Activated T-helper 1 cell treated with anti-CD3 and anti-CD28 coated beads, Interleukin-12 subunit alpha, Interleukin-12 subunit beta, Interleukin-2, Interleukin-4 antibody, amounts not matched to agents 30 ng/mL and 10 ng/mL and 1 ng/mL, durations not matched to agents 14 hours and 24 hours and 36 hours (primary cell): ENCODE measurements at places on chromosomes 2 and 18.
A peak's percentile ranks its signal among the peaks of the same experiment; 100 is the strongest.

DNA sequence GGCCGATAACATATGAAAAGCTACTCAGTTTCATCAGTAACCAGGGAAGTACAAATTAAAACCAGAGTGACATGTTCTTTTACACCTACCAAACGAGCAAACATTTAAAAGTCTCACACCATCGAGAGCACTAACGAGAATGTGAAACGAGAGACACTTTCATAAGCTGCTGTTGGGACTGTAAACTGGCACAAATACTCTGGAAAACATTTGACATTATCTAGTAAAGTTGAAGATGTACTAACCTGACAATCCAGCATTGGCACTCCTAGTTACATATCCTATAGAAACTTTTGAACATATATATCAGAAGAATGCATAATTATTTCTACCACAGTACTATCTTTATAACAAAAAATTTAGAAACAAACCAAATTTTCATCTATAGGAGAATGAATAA lies 28.1 kb downstream of the NBAS start:
- H3K36me3 ChIP-seq = peaks cover 19% of the 10 kb centered on the region
- DNase-seq = no peak
- H3K4me1 ChIP-seq = no peaks in the 10 kb centered on the region
- no peaks in the 10 kb centered on the region for H3K27me3 ChIP-seq
- no peak overlapping the region for H3K4me3 ChIP-seq
- H3K27ac ChIP-seq = no peak overlapping the region

- DNase-seq = no peak
- peaks cover 12% of the 10 kb centered on the region for H3K4me1 ChIP-seq
These were observed 5.0 kb downstream of the AP1S3 start for GRCh38 chr2:223832241-223832903.

DNA sequence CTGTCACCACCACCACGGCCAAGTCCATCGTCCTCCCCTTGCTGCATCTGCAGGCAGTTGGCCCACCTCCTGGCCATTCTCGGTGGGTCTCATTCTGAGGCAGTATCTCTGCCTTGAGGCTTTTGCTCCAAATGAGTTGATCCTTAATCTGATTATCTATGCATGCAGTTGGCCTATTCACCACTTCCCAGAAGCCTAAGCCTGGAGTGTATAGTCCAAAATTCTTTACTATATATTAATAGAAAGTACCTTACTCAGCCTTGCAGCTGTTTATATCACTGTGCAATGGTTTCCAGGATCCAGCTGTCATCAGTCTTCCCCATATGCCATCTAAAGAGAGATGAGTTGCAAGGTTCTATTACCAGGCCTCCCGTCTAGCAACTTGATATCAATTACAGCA lies 292.4 kb downstream of the SS18 start:
- no peaks in the 10 kb centered on the region for H3K36me3 ChIP-seq
- no peak overlapping the region for H3K27ac ChIP-seq
- no peaks in the 10 kb centered on the region for H3K4me1 ChIP-seq
- DNase-seq = no peak
- H3K27me3 ChIP-seq = no peaks in the 10 kb centered on the region

DNA sequence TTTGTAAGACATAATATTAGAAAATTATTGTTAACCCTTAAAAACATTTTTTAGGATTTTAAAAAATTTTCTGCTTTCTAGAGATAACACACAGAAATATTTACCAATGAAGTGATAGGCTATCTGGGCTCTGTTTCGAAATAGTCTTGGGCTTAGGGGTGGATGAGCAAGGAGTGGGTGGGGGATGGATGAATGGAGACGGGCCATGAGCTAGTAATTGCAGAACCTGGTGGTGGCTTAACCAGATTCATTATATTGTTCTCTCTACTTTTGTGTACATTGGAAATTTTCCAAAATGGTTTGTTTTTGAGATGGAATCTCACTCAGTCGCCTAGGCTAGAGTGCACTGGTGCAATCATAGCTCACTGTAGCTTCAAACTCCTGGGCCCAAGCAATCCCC lies 89.6 kb downstream of the TCF7L1 start:
- H3K36me3 ChIP-seq = no peaks in the 10 kb centered on the region
- H3K4me1 ChIP-seq = no peaks in the 10 kb centered on the region
- no peak for DNase-seq
- H3K27me3 ChIP-seq = peaks cover 36% of the 10 kb centered on the region
- no peak overlapping the region for H3K4me3 ChIP-seq

DNA sequence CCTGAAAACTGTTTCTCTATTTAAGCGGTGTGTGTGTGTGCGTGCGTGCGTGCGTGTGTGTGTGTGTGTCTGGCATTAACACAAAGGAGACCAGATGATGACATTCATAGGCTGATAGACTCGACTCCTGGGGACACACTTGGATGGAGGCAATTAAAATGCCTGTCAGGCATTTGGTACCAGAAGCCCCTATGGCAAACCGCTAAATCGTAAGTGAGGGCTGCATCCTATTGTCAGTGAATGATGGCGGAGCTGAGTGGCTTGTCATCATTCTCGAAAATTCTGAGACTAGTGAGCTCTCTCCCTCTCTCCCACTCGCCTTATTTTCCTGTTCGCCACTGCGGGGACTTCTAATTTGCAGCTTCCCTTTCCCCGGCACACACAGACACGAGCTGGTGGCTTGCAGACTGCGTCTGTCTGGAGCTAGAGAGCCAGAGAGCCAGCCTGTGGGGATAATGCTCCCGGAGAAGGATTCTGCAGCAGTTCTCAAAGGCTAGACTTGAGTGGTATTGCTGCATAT lies 155.4 kb downstream of the MAP2 start:
- H3K36me3 ChIP-seq = no peaks in the 10 kb centered on the region
- H3K27me3 ChIP-seq = peaks cover 5% of the 10 kb centered on the region
- H3K4me3 ChIP-seq = peak overlapping the region; percentile 43
- no peaks in the 10 kb centered on the region for H3K4me1 ChIP-seq

GRCh38 chr2:181859803-181860202 lies 31.7 kb upstream of the ITPRID2 start:
- H3K36me3 ChIP-seq = no peaks in the 10 kb centered on the region
- no peak overlapping the region for H3K4me3 ChIP-seq
- no peaks in the 10 kb centered on the region for H3K4me1 ChIP-seq

DNA sequence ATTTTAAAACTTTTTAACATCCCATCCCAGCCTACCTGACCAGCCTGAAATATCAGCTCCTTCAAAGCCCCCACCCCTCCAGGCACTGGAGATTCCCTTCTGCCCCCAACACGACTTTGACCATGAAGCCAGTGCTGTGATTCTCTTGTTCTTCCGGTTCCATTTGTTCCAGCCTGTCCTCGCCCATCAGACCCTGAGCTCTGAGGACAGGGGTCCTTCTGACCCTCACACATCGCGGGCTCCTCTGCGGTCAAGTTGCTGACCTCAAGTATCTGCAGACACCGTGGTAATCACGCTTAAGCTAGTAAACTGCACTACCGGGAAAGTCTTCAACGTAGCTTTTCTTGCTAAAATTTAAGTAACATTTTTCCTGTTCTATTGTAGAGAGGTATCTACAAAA lies 282.2 kb upstream of the SALL3 start:
- no peak overlapping the region for H3K4me3 ChIP-seq
- no peaks in the 10 kb centered on the region for H3K4me1 ChIP-seq
- no peak overlapping the region for H3K27ac ChIP-seq
- DNase-seq = no peak
- H3K36me3 ChIP-seq = no peaks in the 10 kb centered on the region
- no peaks in the 10 kb centered on the region for H3K27me3 ChIP-seq

- no peak overlapping the region for H3K4me3 ChIP-seq
- DNase-seq = no peak
- H3K27me3 ChIP-seq = peaks cover 10% of the 10 kb centered on the region
These were observed 11.6 kb upstream of the BOK start for GRCh38 chr2:241546771-241547498.

DNA sequence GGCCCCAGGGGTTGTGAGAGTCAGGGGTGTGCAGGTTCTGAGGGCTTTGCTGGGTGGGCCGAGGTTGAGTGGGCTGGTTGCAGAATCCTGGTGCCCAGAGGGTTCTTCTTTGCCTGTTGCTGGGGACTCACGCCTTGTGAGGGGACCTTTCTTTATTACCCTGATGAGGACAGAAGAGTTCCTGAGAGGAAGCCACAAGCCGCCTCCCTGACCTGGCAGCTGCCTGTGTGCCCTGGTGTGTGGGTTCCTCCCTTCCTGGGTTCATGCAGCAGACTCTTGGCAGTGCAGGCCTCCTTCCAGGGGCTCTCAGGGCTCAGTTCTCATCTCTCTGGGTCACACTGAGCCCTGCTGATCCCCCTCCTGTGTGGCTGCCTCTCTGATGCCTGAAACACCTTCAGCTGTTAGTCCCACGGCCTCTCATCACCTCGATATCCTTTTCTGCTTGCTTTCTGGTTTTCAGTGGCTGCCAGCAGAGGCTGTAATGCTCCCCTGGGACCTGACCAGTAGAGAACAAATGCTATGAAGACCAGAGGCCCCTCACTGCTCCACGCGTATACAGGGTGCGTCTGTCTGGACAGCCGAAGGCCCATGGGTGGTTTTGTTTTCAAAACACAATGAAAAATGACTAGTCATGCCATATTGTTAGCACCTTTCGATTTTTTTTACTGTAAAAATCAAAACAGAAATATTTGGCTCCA lies 191.3 kb downstream of the AGAP1 start:
- no peak for DNase-seq
- no peaks in the 10 kb centered on the region for H3K4me1 ChIP-seq
- H3K27ac ChIP-seq = no peak overlapping the region
- H3K36me3 ChIP-seq = no peaks in the 10 kb centered on the region
- peaks cover 6% of the 10 kb centered on the region for H3K27me3 ChIP-seq
- no peak overlapping the region for H3K4me3 ChIP-seq

GRCh38 chr2:46839045-46839444 lies 76.6 kb downstream of the MCFD2 start:
- peaks cover 3% of the 10 kb centered on the region for H3K27me3 ChIP-seq
- no peak for DNase-seq
- no peaks in the 10 kb centered on the region for H3K36me3 ChIP-seq
- H3K4me1 ChIP-seq = no peaks in the 10 kb centered on the region

DNA sequence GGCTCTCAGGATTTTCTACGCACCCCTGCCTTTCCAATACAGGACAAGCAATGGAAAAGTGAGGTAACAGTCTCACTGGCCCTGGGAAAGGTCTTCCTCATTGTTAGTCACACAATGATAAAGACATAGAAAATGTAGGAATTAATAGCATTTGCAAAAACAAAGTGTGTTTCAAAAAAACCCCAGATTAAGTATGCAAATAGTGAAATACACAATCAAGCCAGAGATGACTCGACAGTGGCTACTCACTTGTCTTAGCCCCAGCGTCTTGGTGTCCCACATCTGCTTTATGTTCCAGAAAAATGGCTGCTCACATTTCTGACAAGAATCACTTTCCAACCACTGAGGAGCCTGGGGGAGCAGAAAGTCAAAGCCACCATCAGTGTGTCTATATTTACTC lies 47.0 kb upstream of the AP1S3 start:
- H3K36me3 ChIP-seq = peaks cover 41% of the 10 kb centered on the region
- H3K4me1 ChIP-seq = peaks cover 19% of the 10 kb centered on the region
- H3K4me3 ChIP-seq = no peak overlapping the region

- H3K4me1 ChIP-seq = peaks cover 45% of the 10 kb centered on the region
- no peak overlapping the region for H3K27ac ChIP-seq
- H3K4me3 ChIP-seq = no peak overlapping the region
- H3K36me3 ChIP-seq = peaks cover 5% of the 10 kb centered on the region
- DNase-seq = no peak
These were observed 223.7 kb upstream of the SMAD7 start for GRCh38 chr18:49174478-49174877.

GRCh38 chr2:56299171-56299691 lies 115.4 kb downstream of the CCDC85A start:
- H3K4me1 ChIP-seq = no peaks in the 10 kb centered on the region
- H3K27me3 ChIP-seq = no peaks in the 10 kb centered on the region
- H3K4me3 ChIP-seq = no peak overlapping the region
- DNase-seq = no peak
- H3K27ac ChIP-seq = no peak overlapping the region
- no peaks in the 10 kb centered on the region for H3K36me3 ChIP-seq

GRCh38 chr2:30569946-30570345 lies 122.9 kb downstream of the LCLAT1 start:
- H3K4me1 ChIP-seq = peaks cover 13% of the 10 kb centered on the region
- DNase-seq = no peak
- H3K36me3 ChIP-seq = peaks cover 17% of the 10 kb centered on the region
- H3K4me3 ChIP-seq = no peak overlapping the region
- H3K27me3 ChIP-seq = no peaks in the 10 kb centered on the region

DNA sequence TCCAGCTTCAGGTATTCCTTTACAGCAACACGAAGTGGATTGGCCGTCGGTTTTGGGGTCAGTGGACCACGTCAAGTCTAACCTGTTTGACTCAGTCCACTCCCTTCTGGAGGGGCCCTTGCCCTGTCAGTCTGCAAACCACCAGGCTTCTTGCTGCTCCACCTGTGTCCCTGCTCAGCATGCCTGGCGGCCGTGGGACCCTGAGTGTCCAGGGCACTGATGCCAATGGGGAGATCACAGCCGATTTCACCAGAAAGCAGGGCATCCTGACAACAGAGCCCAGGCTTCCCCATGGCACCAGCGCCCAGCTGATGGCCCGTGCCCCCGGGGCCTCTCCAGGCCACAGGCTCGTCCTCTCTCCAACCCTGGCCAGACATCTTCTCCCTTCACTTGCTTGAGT lies 41.2 kb upstream of the HS6ST1 start:
- H3K27me3 ChIP-seq = peaks cover 5% of the 10 kb centered on the region
- H3K36me3 ChIP-seq = no peaks in the 10 kb centered on the region
- no peak overlapping the region for H3K27ac ChIP-seq
- no peak overlapping the region for H3K4me3 ChIP-seq

DNA sequence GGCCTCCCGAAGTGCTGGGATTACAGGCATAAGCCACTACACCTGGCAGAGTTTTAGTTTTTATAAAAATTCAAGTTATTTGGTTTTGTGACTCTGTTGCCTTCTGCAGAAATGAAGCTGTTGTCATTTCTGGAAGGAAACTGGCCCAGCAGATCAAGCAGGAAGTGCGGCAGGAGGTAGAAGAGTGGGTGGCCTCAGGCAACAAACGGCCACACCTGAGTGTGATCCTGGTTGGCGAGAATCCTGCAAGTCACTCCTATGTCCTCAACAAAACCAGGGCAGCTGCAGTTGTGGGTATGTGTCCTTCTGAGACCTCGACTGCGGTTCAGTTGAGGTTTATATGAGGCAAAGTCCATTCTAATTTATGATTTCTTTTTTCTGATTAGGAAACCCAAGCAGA lies 7.2 kb downstream of the MTHFD2 start:
- H3K27me3 ChIP-seq = no peaks in the 10 kb centered on the region
- DNase-seq = peak; percentile 27
- peaks cover 76% of the 10 kb centered on the region for H3K36me3 ChIP-seq
- H3K4me1 ChIP-seq = peaks cover 78% of the 10 kb centered on the region
